ENCODE measurements at places on chromosomes 2 and 18.

GRCh38 chr2:148512501-148512900 is 132.1 kb upstream of the EPC2 start:
- DNase-seq: no peak

DNA sequence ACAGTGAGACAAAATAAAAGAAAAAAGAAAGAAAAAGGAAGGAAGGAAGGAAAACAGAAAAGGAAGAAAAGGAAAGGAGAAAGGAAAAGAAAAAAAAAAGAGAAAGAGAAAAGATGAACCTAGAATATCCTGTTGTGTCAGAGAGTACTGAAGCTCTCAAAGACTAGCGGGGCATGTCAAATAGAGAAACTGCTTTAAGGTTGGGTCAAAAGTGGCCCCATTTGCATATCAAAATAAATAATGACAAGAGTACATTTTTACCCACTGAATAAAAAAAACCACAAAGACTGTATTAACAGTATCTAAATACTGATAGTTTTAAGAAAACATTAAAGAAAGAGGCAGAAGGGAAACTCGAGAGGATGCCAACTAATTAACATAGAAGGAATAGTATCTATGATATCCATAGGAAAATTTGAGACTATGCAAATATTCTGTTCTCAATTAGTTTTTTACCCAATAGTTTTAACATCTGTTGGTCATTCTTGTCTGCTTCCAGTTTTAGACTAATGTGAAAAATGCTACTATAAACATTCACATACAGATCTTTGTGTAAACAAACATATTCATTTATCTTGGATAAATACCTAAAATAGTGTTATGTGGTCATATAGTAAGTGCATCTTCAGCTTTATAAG is 53.2 kb downstream of the SFXN5 start:
- no peak for DNase-seq

GRCh38 chr2:230877759-230878598 is 13.2 kb downstream of the ITM2C start:
- DNase-seq: peak; percentile 79

GRCh38 chr2:69836316-69836715 is 6.9 kb downstream of the GMCL1 start:
- no peak for DNase-seq

- no peak for DNase-seq
These were observed 110.4 kb downstream of the CDC42EP3 start for GRCh38 chr2:37560863-37561614.

DNA sequence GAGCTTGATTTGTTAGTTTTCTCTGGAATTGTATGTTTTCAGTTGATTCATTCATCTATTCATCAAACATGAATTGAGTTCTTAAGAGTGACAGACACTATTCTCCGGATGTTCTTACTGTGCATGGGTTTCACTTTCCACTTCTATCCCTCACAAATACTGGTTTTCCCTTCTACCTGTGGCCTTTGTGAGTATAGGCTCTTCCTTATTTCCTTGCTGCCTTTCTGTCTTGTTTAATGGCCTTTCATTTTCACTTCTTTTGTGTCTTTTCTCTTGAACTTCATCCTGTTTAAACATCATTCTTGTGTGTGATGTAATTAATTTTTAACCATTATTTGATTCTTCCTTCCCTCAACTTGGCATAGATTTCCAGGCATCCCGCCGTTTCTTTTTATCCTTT is 90.7 kb downstream of the CRIM1 start:
- no peak for DNase-seq

GRCh38 chr2:66822186-66822585 is 387.3 kb downstream of the MEIS1 start:
- DNase-seq: no peak

DNA sequence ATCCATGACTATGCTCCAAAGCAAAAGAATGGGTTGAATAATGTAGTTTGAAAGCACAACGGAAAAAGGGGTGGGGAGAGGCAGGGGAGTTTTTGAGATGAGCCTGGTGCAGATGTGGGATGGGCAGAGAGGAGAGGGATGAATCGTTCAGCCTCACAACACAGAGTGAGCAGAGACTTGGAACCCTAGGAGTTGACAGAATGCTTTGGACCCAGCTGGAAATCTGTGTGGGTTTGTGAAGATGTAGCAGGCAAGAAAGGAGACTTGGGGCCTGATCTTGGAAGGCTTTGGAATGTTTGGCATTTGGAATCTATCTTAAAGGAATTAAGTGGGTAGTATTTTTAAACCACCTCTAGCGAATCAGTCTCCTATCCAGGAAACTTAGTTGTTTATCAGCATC is 66.0 kb upstream of the KCTD1 start:
- DNase-seq: no peak

DNA sequence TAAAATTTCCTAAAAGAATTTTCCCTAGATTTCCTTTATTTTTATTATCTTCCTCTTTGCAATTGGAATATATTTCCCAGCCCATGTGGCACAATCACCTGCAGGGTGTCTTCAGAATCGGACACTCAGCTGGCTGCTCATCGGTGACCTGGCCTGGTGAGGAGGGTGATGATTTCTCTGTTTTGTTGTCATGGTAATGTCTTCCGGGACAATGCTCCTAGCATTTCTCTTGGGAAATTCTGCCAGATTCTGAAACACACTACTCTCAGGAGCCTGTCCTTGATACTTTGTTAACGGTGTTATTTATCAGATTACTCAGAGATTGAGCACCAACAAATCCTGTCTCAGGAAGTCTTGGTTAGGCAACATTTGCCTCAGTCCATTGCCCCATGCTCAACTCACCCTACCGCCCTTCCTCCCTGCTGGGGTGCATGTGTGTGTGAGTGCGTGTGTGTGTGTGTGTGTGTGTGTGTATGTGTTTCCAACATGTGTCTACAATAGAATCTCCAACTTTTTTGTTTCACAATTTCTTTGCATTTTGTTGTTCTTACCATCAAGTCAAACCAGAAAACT is 70.3 kb downstream of the MYT1L start:
- no peak for DNase-seq

DNA sequence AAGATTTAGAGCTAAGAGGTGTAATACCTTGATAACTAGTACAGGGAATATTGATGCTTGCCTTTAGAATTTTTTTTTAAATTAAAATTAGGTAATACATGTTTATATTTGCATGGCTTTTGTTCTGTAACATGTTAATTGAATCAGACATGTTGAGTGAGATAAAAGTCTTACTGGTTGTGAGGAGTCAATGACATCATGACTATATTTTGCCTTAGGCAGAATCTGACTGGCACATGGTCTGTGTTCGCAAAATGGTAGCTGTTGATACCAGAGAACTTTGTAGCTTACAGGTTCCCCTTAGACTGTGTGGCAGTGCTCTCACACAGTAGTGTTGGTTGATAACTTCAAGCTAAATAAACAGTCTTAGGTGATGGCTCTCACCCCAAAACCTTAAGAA is 199.7 kb downstream of the PTPRM start:
- DNase-seq: no peak

GRCh38 chr18:47413327-47413726 is 161.9 kb upstream of the SKOR2 start:
- no peak for DNase-seq

- DNase-seq: peak; percentile 76
These were observed 9.2 kb downstream of the SEPTIN10 start for GRCh38 chr2:109604597-109604996.

GRCh38 chr18:32769586-32770053 is 3.2 kb downstream of the KLHL14 start:
- DNase-seq: no peak

- no peak for DNase-seq
These were observed 26.9 kb upstream of the NEB start for GRCh38 chr2:151761193-151761592.

- DNase-seq: no peak
These were observed 127.4 kb downstream of the TGIF1 start for GRCh38 chr18:3577281-3577855.

DNA sequence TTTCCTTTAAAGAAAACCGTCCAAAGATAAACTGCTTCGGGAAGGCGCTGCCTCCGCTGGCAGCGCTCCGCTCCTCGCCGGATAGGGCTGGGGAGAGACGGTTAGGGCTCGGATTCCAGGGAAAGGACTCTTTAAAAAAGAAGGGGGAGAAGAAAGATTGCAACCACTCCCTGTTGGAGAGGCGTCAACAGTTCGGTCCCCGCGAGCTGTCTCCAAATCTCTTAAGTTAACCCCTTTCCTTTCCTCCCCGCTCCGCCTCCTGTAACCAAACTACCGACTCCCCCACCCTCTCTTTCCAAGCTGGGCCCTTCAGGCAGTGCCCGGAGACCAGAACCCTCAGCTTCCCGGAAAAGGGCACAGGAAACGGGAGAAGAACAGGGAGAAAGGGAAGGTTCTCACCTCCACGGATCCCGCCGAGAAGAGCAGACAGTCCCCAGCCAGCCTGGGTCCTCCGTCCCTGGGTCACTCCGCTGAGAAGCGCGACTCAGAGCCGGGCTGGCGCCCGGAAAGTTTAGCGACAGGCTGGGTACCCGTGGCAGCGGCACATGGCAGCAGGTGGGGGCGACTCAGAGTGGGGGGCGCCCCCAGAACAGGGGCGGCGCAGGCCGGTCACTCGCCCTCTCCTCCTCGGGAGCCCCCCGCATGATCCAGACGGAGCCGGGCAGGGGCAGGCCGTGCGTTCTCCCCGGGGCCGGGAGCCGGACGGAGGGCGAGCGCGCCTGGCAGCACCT is 675 bp downstream of the FZD5 start:
- DNase-seq: peak; percentile 92

GRCh38 chr2:138942466-138942865 is 162.3 kb upstream of the NXPH2 start:
- no peak for DNase-seq

- no peak for DNase-seq
These were observed 221.4 kb downstream of the CLIP4 start for GRCh38 chr2:29336341-29337241.

DNA sequence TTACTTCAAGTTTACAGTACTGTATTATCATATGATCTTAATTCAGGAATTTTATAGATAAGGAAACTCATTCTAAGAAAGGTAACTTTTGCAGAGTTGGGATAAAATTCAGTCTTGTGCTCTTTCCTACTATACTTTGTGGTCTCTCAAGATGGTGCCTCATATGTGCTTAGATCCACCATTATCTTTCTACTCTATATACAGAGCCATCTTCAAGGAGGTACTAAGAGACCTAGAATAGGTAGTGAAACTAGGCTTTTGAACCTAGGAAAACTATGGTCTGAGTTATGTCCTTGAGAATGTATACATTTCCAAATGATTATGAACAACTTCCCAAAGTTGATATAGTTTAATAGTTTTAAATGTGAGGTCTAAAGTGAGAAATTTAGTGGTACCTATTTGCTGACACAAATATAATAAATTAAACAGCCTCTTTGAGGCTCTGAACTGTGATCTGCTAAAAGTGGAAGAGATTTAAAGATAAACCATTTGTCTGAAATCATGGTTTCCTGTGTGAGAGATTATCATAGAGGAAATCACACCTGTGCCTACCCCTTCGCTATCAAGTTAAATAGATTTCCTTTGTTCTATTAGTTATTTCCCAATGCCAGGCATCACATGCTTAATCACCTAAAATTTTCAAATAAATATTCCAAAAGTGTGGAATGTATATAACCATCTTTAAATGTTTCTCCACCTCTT is 27.2 kb downstream of the ACAA2 start:
- DNase-seq: no peak

- no peak for DNase-seq
These were observed 188.7 kb upstream of the APCDD1 start for GRCh38 chr18:10265560-10266333.

GRCh38 chr18:35106845-35107148 is 65.6 kb downstream of the MAPRE2 start:
- no peak for DNase-seq

GRCh38 chr2:78592491-78592890 is 433.0 kb upstream of the REG3G start:
- no peak for DNase-seq

DNA sequence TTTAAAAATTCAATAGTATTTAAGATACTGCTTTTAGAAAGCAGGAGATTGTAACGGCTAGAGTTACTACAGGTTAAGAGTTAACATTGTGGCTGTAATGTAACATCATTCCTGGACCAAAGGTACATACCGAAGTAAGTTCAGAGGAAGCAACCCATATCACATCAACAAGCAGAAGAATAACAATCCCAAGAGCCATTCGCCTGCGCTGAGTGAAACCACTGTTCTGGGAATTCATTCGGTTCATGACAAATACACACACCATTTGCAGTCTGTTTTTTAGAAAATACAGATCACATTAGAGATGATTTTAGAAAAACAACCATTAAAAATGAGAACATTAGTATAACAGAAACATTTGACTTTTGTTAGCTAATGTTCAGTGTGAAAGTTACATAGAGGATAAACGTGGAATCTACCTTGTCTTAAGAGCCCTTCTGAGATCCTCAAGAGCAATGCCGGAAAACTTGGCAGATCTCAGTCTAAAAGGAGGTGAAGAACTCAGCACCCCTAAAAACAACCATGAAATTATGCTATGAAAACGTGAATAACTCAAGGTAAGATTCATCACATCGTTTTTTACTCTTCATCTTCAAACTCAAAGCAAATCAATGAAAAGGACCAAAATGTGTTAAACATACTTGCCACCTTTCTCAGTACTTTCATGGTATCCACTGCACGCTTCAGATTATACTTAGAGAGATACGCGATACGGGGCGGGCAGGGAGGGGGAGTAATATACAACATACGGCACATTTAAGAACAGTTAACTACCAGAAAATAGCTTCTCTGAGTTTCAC is 1.2 kb downstream of the SLC35F5 start:
- peak; percentile 37 for DNase-seq

GRCh38 chr2:103868396-103868795 is 985.5 kb upstream of the POU3F3 start:
- no peak for DNase-seq

DNA sequence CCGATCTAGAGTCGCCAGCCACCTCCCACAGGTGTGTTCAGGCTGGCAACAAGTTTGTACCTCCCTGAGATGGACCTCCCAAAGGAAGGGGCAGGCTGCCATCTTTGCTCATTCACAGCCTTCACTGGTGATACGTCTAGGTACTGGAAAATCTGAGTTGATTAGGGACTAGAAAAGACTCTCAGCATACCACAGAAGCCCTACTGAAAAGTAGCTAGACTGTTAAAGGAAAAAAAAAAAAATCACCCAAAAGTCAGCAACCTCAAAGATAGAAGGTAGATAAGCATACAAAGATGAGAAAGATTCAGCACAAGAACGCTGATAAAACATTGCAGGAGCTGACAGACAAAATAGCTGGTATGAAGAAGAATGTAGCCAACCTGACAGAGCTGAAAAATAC is 128.6 kb upstream of the WDR75 start:
- DNase-seq: no peak

- no peak for DNase-seq
These were observed 194.8 kb downstream of the ZNF804A start for GRCh38 chr2:184793176-184793575.

DNA sequence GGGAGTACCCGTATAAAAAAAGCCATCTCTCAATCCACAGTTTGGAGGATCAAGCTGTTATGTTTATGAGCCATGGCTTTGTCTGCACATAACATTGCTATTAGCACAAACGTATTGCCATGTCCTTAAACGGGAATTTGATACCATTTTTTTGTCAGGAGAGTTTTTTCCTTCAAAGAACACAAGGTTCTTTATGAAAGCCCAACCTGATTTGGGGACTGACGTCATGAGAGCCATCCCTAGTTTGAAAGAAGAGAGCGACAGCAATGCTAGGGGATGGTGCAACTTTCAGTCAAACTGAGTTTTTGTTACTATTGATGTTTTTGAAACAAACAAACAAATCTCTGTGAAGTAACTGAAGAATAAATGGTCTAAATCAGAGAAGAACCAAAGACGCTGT is 376.6 kb downstream of the EIPR1 start:
- DNase-seq: no peak

GRCh38 chr2:119064567-119064966 is 94.0 kb downstream of the C1QL2 start:
- no peak for DNase-seq
